ENCODE measurements at places on chromosomes 4 and X.

DNA sequence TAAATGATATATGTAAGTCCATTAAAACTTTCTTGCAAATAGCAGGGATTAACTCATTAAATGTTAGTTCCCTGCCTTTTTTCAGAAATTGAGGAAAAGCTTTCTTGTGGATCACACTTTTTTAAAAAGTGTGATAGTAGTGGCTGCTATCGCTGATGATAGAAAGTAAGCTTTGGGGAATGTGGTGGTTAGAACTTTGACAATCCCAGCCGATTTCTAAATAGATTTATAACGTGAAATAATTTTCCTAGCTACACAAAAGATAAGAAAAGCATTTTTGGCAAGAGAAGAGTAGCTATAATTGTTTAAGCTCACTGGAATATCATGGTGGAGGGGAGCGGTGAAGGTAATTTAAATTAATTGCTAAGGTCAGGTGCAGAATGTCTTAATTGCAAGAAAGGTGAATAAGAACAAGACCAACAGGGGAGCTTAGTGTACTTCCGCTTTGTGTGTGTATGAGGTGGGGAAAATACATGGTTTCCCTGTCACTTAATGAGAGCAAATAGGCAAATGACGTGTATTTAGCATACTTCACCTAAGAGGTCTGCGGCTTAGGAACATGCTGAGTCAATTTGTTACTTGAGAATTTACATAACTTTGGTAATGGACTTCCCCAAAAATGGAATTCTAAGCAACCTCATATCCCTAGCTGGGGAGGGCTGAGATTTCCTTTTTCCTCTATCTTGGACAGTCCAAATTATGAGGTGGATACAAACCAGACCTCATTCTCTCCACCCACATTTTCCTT lies 11.7 kb upstream of the IL21 start:
- no peak for DNase-seq

GRCh38 chr4:98663226-98664006 lies 5.0 kb upstream of the TSPAN5 start:
- no peak for DNase-seq

- DNase-seq = no peak
Measured at GRCh38 chr4:116391020-116391419, 694.4 kb downstream of the TRAM1L1 start.

DNA sequence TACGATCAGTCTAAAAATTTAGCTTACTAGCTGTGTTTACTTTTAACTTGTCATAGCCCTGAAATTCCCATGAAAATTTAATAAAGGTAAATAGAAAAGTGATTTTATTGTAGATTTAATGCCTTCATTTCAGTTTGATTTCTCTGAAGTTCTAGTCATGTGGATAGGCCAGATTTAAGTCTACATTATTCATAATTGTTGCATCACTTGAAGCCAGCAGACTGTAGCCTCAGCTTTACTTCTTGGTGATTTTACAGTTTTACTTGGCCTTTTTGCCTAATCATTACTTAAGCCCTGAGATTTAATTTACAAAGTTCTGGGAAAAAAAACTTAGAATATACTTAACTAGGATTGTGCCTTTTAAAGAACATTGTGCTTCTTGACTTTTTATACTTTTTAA lies 73.5 kb upstream of the FHDC1 start:
- DNase-seq = no peak

DNA sequence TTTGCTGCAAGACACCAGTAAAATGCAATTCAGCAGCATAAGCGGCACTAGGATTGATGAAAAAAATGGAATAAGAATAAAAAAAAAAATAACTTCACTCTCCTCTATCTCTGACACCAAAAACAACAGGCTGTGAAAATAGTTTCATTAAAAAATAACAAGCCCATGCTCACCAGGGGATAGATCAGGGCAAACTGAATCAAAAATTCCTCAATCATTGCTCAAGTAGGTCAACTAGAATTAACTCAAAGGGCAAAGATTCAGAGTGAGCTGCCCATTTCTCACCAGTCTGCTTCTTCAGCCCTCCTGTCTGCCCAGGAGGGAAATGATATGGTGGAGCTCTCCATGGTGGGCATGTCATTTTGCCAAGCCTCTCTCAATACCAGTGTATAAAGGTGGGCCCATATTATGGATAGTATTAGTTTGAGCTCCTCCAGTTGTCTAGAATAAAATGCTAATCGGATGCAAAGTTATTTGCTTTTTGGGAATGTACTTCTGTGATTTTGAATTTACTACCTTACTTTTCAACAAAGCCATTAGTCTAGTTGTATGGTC lies 153.9 kb downstream of the UNC5C start:
- DNase-seq = no peak

GRCh38 chr4:55730280-55730931 lies 89.2 kb upstream of the EXOC1L start:
- no peak for DNase-seq

DNA sequence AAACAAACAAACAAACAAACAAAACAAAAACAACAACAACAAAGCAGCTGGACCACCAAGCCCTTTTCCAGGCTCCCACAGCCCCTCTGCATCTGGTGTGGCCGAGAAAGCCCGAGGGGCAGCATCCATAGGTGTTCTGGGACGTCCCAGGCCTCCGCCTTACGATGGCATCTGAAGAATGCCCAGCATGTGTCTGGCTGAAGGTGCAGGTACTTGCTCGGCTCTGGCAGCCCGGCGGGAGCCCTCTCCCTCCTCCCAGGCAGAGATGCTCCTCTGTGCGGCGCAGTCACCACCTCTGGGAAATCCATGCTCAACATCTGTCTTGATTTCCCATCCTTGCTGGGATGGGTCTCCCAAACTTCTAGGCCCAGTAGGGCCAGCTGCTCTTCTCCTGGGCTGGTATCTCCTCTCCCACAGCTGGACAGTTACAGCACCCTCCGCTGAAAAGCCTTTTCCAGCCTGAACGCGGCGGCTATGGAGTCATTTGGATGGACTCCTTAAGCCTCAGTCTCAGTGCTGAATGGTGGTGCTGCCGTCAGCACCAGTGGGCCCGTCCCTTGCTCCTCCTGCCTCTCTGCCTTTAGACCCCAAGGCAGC lies 4.3 kb downstream of the PSAPL1 start:
- DNase-seq = no peak

- DNase-seq = no peak
Measured at GRCh38 chrX:52437212-52437611, 58.4 kb upstream of the XAGE1A start.

GRCh38 chr4:76251441-76252270 lies at the start of gene FAM47E:
Gene FAM47E, plus strand, starts transcription at chr4:76251721. Its CDS starts 26 bp downstream, at chr4:76251747.
- no peak for DNase-seq

GRCh38 chr4:82367438-82368097 lies 6.2 kb downstream of the HNRNPD start:
- DNase-seq = no peak

DNA sequence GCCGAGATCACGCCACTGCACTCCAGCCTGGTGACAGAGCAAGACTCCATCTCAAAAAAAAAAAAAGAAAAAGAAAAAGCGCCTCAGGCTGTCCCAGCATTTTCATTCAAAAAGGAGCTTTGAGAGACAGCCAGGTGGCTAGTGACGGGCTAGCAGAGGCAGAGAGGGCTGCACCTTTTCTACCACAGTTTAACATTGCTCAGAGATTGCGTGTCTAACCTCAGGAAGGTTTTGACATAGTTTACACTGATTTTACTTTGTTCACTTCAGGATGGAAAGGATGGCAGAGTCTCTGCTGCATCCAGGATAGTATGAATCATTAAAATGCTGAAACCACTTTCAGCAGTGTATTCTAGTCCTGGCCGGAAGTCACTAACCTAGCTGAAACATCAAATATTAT lies 28.1 kb downstream of the ZFP42 start:
- DNase-seq = no peak

DNA sequence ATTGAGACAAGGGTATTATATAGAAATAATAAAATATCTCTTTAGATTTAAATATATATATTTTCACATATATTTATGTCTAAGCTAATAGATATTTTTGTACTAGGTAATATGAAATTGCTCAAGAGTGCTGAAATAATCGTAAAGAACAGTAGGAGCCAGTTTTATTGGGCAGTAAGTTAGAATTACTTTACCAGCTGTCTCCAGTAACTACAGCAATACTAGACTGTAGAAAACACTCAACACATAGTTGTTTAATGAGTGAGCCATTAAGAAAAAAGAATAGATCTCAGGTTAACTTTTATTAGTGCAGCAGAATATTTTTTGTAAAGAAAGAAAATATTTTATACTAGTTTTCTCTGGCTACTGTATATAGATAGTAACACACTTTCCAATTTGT lies 715.2 kb downstream of the TRIML1 start:
- DNase-seq = no peak

DNA sequence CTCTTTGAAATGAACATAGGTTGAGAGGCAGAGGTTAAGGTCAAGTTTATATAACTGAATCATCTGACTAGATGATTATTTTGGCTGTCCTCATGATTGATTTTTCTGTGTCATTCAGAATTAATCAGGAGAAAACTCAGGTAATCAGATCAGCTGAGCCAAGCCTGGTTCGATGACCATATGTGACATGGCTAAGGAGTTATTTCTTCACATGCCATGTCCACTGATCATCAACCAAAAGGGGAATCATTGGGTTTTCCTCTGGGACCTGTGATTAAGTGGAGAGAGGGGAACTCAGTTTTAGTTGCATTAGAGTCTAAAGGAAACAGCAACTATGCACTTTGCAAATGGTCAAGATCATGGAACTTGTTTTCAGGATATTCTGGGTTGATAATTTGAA lies 20.3 kb upstream of the PACRGL start:
- DNase-seq = no peak

DNA sequence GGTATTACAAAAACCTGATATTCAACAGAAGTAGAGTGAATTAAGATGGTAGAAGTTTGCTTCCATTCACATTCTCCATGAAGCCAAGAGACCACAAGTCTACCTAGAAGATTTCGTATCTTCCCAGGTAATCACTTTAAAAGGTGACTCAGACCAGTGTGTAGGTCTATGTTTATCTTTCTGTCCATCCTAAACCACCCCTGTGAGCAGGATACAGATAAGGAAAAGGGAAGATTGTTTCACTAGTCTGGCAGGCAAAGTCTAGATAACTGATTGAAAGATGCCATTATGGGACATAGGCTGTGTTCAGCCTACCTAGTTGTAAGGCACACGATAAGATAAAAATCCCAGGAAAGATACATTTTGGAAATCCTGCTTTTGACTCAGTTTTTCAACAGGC lies 244.3 kb upstream of the NWD2 start:
- no peak for DNase-seq

GRCh38 chr4:121655320-121656268 lies 41.2 kb downstream of the ANXA5 start:
- DNase-seq = no peak

DNA sequence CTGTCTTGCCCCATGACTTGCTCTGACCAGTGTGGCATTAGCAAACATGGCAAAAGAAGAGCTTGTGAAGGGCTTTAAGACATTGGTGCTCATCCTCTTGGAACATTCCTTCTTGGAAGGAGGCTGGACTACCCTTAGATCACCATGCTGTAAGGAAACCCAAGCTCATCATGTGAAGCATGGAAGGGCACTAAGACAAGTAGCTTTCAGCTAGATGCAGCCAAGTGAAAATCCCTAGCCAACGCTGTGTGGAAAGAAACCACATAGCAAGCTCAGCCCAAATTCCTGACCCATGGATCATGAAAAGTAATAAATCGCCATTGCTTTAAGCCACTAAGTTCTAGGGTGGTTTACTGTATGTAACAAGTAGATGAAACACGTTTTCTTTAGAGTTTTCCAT lies 12.4 kb upstream of the PACRGL start:
- no peak for DNase-seq

DNA sequence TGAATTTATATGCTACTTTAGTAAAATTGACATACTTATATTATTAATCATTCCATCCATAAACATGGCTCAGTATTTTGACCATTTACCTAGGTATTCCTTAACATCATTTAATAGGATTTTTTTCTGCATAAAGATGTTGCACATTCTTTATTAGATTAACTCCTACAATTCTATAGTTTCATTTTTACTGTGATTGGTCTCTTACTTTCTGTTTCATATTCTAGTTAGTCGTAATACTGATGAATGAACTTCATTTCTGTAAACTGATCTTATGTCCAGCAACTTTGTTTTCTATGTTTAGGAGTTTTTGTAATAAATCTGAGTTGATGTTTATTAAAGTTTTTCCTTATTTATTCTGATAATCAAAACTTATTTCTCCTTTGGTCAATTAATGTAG lies 278.2 kb upstream of the CXXC4 start:
- no peak for DNase-seq

Measured in smooth muscle cell of the brain vasculature (primary cell).